ENCODE measurements at places on chromosomes 5 and 9.

GRCh38 chr9:107175041-107175440 is 108.0 kb upstream of the RAD23B start:
- DNase-seq = no peak

GRCh38 chr5:35046774-35047173 is 975 bp downstream of the AGXT2 start:
- DNase-seq = no peak

GRCh38 chr9:134861595-134862334 is 18.8 kb upstream of the FCN2 start:
- DNase-seq = no peak

GRCh38 chr5:146466521-146467349 is 19.6 kb downstream of the TCERG1 start:
- DNase-seq = no peak

- DNase-seq = no peak
These were observed 68.1 kb upstream of the TAS2R1 start for GRCh38 chr5:9698125-9698826.

- DNase-seq = no peak
These were observed 16.4 kb upstream of the ANXA6 start for GRCh38 chr5:151173711-151174611.

GRCh38 chr5:1706021-1706420 is 93.6 kb downstream of the MRPL36 start:
- no peak for DNase-seq

GRCh38 chr9:78351816-78352215 is 54.9 kb downstream of the PSAT1 start:
- no peak for DNase-seq

DNA sequence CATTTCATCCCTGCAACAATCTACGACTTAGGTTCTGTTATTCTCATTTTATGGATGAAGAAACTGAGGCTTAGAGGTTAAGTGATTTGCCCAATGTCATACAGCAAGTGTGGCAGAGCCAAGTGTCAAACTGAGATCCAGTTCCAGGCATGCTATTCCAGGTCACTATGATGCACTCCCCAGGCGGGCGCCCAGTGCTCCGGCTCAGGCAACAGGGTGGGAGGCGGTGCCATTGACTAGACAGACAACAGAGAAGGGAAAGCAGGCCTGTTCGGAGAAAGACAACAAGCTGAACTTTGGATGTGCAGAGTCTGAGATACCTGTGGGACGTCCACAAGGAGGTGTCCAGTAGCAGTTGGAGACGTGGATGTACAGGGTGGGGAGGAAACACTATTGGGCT is 10.8 kb upstream of the DDX41 start:
- no peak for DNase-seq

DNA sequence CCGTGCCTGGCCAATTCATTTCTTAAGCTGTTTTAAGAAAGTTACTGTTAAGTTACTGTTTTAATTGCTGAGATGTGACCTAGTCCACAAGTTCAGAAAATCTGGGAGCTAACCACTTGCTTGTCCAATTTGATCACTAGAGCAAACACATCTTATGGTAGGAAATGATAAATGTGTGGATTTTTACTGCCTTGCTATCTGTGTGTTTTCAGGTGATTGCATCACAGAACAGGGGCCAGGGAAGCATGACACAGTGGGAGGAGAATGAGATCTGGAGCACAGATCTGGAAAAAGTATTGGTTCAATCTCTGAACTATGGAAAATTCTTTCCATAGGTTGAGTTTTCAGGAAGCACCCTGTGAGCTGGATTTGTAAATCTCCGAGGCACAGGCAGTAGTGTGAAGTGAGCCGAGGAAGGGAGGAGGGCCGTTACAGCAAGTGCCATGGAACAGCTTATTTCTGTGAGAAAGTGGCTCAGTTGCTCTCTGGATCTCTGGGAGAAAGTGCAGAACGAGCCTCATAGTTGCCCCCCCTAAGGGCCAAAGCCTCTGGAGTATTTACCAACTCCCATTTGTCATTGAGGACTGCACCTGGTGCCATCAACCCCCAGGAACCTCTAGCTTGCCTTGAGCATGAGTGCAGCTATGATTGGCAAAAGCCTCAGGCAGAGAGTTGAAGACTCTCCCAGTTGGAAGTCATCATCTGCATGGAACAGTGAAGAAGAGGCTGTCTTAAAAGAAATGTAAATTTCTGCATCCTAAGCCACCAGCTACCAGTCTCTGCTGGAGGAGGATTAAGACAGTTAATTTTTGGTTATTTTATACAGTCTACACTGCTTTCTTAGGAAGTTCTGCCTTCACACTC is 161.8 kb upstream of the CLINT1 start:
- DNase-seq = no peak

DNA sequence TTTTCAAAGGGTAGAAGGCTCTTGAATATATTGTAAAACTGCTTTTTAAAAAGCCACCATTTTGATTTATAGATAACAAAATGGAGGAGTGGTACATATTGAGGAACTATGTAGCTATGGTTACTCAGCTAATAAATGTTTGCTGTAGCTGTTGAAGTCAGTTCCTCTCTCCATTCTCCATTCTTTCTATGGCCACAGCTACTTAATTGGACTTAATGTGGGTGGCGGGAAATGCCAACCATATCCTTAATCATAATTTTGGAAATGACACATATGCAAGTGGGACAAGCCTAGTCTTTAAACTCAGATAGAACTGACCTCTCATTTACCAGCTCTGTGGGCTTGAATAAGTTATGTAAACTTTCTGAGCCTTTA is 10.6 kb downstream of the CDKN2A start:
- no peak for DNase-seq

DNA sequence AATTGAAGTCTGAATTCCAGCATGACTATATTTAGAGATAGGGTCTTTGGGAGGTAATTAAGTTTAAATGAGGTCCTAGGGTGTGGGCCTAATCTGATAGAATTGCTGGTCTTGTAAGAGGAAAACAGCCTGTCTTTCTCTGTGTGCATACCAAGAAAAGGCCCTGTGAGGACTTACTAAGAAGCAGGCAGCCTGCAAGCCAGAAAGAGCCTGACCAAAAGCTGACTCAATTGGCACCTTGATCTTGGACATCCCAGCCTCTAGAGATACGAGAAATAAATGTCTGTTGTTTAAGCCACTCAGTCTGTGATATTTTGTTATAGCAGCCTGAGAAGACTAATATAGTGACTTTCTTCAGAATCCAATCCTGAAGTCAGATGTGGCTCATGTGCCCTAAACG is 14.6 kb downstream of the ARL14EPL start:
- no peak for DNase-seq

DNA sequence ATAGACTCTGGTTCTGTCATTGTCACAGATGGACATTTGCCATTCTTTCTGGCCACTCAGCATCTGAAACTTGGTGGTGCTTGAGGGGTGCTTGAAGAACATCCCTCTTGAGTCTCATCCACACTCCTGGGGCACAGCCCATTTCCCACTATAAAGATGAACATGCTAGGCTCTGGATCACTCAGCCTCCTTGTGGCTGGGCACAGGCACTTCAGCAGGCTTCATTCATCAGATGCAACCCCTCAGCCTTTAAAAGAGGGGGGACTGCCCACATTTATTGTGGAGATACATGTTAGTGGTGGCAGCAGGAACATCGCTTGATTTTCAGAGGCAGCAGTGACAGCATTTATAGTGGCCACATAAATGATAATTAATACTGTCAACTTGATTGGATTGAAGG is 124.7 kb upstream of the NIPBL start:
- DNase-seq = no peak

DNA sequence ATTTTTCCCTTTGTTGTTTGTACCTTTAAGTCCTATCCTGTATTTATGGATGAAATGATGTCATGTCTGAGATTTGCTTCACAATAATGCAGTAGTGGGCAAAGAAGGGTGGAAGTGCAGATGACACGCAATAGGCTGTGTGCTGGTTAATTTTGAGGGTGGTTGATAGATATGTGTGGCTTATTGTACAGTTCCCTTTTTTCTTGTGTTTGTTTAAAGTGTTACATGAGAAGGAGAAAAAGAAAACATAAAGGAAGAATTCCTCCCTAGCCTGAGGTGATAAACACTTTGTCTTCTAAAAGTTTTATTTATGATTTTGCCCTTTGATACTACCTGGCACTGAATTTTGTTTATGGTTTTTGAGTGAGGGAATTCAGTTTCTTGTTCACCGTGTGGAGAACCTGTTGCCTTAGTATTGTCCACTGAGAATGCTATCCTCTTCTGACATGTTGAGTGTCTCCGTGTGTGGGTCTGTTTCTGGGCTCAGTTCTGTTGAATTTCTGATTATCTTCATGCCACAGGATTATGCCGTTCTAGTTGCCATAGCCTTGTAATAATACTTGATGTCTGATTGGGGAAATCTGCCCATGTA is 52.3 kb upstream of the FAM120AOS start:
- no peak for DNase-seq

DNA sequence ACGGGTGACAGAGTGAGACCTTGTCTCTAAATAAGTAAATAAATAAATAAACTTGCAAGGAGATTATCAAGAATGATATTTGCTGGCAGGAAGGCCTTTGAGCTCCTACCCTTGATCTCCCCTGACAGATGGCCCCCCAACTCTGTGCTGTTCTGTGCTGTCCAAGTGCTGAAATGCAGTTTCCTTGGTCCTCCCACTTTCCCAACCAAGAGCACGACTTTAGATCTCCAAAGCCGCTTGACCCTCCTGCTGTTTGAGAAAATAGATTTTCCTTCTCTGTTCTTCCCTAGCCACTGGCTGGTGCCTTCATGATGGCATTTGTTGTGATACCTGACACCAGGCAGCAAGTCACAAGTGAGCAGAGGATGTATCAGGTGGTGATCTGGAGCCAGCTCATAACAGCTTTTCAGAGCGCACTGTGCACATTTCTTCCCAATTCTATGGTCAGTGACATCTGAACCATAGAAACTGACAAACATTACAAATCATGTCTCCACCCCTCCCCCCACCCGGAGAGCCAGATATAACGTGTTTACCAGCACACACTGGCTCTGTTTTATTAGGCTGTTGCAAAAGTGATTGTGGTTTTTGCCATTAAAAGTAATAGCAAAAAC is 80.0 kb upstream of the PUM3 start:
- no peak for DNase-seq

GRCh38 chr9:119167876-119168275 is 201.4 kb downstream of the BRINP1 start:
- no peak for DNase-seq

GRCh38 chr5:173534664-173535063 is 81.8 kb downstream of the BOD1 start:
- DNase-seq = no peak

GRCh38 chr9:90988318-90988717 is 186.7 kb downstream of the SYK start:
- no peak for DNase-seq

GRCh38 chr5:147927901-147928300 is 21.6 kb upstream of the C5orf46 start:
- DNase-seq = no peak

- DNase-seq = no peak
These were observed 75.1 kb upstream of the FBN2 start for GRCh38 chr5:128613128-128613527.

DNA sequence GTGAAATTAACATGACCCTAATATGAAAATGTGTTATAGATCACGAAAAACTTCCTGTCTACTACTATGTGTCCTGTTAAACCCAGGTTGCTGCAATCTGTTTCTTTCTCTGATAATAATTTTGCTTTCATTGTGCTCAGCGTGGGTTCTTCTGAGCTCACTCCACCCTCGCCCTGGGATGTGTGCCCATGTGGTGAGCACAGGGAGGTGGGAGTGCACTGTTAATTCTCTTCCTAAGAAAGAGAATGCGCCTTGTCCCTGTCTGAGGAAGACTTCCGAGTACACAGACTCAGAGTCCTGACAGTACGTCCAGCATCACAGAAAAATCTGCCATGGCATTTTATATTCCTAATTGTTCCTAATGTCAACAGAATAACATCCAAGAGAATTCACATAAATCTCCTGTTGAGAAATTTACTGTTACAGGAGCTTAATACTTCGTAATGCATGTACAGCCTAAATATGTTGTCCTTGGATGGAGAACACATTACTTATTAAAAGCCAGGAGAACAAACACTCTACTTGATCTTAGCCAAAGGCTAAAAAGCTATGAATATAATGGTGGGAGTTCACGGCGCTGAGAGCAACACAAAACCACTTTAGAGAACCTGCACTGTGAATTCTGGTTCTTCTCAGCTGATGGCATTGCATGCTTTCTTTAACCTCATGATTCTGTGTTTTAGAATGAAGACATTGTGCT is 102.6 kb downstream of the PDE4D start:
- DNase-seq = no peak

DNA sequence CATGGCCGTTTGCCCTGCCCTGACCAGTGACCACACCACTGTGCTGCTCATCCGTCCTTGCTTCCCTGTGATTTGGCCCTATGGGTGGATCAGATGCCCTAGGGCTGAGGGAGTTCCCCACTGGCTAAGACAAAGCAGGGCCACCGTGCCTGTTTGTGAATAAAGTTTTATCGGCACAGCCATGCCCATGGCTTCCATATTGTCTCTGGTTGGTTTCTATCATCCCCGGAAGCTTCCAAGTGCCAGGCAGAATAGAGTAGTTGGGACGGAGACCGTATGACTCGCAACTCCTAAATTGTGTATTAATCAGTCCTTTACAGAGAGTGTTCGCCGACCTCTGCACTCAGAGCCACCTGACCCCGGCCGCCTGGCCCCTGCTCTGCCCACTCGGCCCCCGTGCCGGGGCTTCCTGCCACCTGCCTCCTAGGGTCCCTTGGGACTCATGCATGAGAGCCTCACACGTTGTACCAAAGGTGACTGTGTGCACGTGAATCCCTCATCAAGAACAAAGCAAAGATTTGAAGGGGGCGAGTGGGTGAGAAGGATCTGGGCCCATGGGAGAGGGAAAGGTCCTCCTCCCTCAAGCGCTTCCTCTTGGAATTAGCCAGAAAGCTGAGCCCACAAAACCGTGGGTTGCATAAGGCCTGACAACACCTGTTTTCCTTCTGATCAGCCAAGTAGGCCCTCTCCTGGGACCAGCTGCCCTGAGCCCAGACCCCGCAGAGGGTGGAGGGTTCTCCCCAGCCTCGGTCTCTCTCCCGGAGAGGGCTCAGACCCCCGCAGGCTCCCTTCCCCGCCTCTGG is 11.7 kb upstream of the FCN2 start:
- DNase-seq = no peak

GRCh38 chr9:84652496-84653120 is 16.9 kb upstream of the NTRK2 start:
- no peak for DNase-seq

DNA sequence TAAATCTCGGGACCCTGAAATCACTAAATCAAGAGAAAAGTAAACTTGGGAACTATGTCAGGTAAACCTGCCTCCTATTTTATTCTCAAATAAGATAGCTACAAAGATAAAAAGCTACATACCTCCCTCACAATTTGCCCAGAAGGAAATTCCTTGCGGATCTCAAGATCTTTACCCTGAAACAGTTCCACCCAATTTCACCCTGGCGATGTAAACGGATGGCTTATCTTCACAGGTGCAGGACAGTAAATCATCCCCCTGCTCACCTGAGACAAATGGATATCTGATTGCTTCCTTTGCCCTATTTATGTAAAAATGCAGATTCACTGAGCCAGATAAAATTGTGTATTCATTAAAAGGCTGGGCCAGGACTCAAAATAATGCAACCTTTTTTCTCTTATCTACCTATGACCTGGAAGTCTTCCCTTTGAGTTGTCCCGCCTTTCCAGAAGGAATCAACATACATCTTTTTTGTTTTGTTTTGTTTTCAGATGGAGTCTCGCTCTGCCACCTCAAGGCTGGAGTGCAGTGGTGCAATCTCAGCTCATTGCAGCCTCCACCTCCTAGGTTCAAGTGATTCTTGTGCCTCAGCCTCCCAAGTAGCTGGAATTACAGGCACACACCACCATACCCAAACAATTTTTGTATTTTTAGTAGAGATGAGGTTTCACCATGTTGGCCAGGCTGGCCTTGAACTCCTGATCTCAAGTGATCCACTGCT is 13.8 kb downstream of the TMEM267 start:
- DNase-seq = no peak
